ENCODE measurements at places on chromosomes 1 and 21.

- no peak for DNase-seq
These were observed at the start of gene GSTM3 for GRCh38 chr1:109740615-109741373. Gene GSTM3 (minus strand): TSS chr1:109741038. CDS start chr1:109740287, 751 bp downstream.

DNA sequence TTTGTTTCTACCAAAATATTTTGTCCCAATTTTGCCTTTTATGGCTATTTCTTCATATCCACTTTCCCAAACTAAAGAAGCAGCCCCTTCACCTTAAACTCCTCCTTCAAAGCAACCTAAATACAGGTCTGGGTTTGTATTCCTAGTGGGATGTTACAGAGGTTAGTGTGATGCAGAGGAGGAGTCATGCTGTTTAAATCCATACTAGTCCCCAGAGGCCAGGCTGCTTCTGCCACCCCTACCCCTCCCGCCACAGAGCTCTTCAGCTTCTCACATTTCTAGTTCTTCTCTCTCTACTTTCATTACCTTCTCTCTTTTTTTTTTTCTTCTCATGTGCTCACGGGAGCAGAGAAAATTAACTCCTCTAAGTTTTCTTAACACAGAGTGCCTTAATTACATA is 29.3 kb downstream of the SELL start:
- no peak for DNase-seq

GRCh38 chr1:155531624-155532023 is 31.0 kb downstream of the ASH1L start:
- no peak for DNase-seq

DNA sequence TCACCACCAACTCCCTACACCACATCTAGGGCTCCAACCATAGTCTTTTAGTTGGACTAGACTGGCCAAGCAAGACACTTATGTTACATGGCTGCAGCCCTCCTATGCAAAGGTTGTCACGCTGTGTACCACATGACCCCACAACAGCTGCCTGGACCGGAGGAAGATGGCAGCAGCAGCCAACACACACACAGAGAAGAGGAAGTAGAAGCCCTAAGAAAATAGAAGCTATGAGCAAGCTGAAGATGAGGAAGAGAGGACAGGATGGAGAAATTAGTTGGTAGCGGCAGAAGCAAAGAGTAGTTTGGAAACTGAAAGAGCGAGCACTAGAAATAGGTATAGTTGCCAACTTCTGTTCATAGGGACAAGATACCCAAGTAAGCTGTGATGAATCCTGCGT is 60.8 kb upstream of the RALGPS2 start:
- no peak for DNase-seq

DNA sequence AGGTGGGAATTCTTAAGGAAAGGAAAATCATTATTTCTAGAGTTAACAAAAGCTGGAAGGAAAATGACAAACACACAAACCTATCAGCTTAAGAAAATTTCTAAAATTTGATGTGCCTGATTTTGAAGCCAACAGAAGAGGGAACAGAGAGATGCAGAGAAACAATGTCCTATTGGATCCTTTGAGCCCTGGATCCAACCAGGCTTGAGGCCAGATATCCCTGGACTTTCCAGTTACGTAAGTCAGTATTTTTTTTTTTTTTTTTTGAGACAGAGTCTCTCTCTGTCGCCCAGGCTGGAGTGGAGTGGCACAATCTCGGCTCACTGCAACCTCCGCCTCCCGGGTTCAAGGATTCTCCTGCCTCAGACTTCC is 648.9 kb downstream of the KIF26B start:
- DNase-seq = no peak

GRCh38 chr1:19877821-19878636 is 4.2 kb upstream of the OTUD3 start:
- DNase-seq = no peak

- no peak for DNase-seq
These were observed 95.8 kb downstream of the KCNN3 start for GRCh38 chr1:154774175-154774855.

GRCh38 chr1:15584489-15585363 is at the start of gene AGMAT:
Gene AGMAT (minus strand): TSS chr1:15585051. CDS start chr1:15584967, 84 bp downstream.
- DNase-seq = peak; percentile 78

- DNase-seq = no peak
These were observed 872 bp downstream of the GPBP1L1 start for GRCh38 chr1:45685308-45686014.

- no peak for DNase-seq
These were observed 18.1 kb upstream of the IFFO2 start for GRCh38 chr1:18974606-18975005.

- no peak for DNase-seq
These were observed 8.4 kb downstream of the ADARB1 start for GRCh38 chr21:45082736-45083135.

GRCh38 chr1:207333009-207333600 is 11.6 kb downstream of the CD55 start:
- no peak for DNase-seq

GRCh38 chr1:224172229-224172628 is 10.8 kb upstream of the DEGS1 start:
- DNase-seq = no peak

DNA sequence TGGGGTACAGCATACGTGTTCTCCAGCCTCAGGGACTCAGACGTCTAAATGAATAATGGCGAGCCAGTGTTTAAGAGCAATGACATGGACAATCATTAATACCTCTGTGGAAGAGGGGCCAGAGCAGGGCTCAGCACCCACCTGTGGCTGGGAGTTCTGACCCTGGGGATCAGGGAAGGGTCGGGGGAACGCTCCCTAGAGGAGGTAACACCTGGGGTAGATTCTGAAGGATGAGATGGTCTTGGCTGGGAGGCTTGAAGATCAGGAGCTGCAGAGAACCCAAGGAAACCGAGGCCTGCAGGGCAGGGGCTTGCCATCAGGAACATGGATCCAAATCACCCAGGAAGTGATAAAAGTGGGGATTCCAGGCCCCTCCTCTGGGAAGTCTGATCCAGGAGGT is 138.2 kb upstream of the RUNX3 start:
- no peak for DNase-seq

- DNase-seq = no peak
These were observed 3.0 kb upstream of the TMEM82 start for GRCh38 chr1:15739259-15739658.

DNA sequence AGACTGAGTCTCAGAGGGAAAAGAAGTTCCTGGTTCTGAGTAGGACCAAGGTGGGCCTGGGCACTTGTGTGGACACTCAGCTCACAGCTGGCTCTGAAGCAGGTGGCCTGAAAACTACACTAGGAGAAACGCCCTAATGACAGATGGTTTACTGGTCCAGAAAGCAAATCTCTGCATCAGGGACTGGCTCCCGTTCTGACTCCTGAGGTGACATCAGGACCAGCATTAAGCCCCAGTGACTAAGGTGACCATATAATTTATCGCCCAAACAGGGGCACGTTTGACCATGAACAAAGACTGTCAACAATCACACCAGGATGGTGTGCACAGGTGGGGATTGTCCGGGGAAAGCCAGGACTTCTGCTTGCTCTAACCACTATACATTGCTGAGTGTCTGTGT is 12.2 kb upstream of the CD34 start:
- DNase-seq = no peak

DNA sequence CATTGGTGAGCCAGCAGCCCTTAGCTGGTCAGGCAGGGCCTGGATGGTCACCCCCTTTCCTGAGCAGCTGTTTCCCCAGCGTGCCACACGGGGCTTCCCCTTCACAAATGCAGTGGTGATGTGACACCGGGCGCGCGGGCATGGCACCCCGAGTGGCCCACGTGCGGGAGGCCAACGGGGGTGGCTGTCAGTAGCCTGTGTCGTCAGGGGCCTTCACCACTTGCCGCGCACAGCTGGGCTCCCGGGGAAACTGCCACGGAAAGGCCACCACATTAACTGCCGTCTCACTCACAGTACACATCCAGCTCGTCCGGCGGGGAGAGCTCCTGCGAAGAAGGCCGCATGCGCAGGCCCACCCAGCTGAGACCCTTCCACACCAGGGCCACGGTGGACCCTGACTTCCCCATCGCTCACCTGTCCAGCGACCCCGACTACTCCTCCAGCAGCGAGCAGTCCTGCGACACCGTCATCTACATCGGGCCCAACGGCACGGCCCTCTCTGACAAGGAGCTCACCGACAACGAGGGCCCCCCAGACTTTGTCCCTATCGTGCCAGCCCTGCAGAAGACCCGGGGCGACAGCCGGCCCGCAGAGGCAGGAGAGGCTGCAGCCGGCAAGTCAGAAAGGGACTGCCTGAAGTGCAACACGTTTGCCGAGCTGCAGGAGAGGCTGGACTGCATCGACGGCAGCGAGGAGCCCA is 530.5 kb downstream of the KIF26B start:
- DNase-seq = no peak

DNA sequence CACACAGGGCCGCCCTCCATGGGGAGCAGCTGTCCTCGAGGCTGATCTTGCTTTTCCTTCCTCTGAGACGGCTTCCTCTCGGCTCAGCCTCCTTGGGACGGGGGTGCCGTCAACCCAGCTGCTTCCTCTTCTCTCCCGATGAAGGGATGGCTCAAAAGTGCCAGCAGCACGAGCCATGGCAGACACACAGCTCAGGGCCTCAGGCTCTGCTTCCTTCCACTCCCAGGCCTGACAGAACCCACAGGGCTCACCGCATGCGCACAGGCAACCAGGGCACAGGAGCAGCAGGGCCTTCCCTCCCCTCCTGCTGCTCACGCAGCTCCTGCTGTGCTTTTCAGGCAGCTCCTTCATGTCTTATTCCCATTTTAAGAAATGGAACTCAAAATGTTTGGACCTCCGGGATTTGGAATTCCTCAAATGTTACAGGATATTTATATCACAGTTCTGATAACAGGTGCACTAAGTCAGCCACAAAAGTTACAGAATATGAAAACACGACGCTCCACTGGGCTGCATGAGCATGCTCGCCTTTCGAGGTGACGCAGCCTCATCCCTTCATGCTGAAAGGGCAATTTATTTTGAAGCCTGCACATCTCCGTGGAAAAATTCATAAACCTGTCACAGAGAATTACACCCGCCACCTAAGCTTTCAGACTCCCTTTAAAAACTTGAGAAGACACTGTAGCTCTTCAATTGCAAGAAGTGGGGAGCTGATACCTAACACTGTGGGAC is 84.4 kb downstream of the HSF2BP start:
- DNase-seq = no peak

- no peak for DNase-seq
These were observed 163.9 kb downstream of the ST6GALNAC5 start for GRCh38 chr1:77031106-77031662.

DNA sequence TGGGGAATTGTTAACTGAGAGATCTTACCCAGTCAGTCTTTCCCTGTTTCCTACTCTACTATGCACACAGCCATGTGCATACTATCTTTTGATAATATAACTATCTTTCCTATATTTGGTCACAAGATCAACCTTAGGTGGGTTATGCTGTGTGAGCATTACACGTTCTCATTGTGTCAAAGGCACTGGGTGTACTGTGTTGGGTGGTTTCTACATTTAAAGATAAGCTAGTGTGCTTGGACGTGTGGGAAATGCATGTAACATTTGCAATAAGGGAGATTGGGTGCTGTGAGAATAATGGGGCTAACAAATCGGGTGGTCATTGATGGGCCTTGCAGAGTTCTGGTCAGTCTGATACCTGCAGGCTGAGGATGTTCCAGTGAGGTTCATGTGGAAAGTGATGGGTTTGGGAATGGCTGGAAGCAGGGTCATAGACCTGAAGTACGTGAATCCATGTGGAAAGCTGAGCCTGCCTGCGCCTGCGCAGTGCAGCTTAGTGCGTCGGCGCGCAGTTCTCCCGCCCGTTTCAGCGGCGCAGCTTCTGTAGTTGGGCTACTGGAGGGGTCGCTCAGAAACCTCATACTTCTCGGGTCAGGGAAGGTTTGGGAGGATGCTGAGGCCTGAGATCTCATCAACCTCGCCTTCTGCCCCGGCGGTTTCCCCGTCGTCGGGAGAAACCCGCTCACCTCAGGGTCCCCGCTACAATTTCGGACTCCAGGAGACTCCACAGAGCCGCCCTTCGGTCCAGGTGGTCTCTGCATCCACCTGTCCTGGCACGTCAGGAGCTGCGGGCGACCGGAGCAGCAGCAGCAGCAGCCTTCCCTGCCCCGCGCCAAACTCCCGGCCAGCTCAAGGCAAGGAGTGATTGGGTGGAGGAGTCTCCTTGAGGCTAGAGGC is at the start of gene MSH4:
Gene MSH4 (plus strand): TSS at position 507 of the 897 bp plus-strand sequence. CDS start 104 bp downstream, at position 611.
- peak; percentile 63 for DNase-seq

DNA sequence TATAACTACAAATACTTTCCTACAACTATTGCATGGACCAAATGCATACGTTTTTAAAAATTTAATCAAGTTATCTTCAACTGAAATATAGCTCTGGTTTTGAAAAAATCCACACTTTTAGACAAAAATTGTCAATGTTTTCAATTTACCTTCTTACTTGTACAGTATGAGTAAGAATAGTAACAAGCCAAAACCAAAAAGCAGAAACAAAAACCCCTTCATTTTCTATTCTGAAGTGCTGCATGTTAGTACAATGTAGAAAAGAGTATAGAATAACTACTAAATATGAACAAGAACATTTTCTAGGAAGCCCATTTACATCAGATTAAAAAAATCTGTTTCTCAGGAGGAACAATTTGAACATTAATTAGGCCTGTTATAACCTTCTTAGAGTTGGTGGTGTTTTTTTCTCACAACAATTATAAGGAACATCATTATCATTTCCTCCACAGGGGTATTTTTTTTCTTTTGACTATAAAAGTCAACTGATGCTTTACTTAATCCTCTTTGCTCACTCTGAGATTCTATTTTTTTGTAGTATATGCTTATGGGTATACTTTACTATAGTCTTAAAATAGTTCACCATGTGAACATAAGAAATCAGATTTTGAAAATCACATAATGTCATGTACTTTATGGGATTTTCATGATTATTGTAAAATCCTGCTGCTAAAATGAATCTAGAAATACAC is 475.4 kb downstream of the PTBP2 start:
- no peak for DNase-seq

GRCh38 chr21:33011462-33011861 is 14.3 kb upstream of the OLIG2 start:
- DNase-seq = no peak

- DNase-seq = no peak
These were observed 423.7 kb downstream of the SMYD3 start for GRCh38 chr1:246083416-246083815.

DNA sequence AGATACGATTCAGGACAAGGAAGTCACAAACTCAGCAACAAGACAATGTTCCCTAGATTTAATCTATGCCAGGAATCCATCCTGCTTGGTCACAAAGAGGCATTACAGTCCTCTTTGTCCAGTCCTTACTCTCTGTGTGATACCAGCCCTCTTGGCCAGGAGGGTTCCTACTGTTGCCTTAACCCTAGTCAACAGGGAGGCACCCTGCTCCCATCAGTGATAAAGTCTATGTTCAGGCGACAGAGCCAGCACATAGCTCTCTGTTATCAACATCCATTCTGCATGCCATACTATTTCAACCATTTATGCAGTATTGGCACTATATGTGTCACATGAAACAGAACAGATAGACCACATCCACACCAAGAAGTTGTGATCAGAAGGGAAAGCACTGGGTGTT is 4.4 kb upstream of the NPL start:
- DNase-seq = no peak

- DNase-seq = no peak
These were observed 35.2 kb downstream of the TGFBR3 start for GRCh38 chr1:91850708-91851107.

DNA sequence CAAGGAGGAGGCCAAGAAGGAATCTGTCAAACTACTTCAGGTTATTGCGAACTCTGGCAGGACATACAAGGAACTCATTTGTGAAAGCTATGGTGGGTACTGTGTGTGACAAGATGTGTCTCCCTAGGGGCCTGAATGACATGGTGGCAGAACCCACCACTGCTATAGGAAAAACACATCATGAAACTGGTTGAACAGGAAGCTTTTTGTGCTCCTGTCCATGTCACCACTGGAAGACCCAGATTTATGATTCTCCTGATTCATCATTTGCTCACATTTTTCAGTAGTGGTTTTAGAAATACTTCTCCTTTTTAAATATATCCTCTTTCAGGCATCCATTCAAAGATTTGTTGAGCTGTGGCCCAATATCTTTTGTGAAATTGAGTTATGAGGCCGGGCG is 23.6 kb downstream of the ARMH1 start:
- DNase-seq = no peak

Data from stimulated activated CD8-positive, alpha-beta memory T cell treated with anti-CD3 and anti-CD28 coated beads, Interleukin-4, amount 100 ng/mL, for 48 hours (primary cell).